ENCODE measurements at places on chromosomes 2 and 18.

DNA sequence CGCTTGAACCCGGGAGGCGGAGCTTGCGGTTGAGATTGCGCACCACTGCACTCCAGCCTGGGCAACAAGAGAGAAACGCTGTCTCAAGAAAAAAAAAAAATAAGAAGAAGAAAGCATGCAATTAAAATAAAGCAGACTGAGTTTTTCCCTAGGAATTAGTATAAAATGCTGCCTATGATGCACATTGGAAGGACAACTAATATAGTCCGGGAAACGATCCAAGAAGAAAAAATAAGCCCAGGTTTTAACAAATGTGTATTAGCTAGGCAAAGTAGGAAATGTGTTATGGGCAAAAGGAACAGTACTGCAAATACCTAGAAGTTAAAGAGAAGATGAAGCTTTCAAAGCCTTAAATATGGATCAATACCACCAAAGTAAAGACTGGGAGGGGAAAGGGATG lies 64.0 kb downstream of the SPIRE1 start:
- no peak for DNase-seq

DNA sequence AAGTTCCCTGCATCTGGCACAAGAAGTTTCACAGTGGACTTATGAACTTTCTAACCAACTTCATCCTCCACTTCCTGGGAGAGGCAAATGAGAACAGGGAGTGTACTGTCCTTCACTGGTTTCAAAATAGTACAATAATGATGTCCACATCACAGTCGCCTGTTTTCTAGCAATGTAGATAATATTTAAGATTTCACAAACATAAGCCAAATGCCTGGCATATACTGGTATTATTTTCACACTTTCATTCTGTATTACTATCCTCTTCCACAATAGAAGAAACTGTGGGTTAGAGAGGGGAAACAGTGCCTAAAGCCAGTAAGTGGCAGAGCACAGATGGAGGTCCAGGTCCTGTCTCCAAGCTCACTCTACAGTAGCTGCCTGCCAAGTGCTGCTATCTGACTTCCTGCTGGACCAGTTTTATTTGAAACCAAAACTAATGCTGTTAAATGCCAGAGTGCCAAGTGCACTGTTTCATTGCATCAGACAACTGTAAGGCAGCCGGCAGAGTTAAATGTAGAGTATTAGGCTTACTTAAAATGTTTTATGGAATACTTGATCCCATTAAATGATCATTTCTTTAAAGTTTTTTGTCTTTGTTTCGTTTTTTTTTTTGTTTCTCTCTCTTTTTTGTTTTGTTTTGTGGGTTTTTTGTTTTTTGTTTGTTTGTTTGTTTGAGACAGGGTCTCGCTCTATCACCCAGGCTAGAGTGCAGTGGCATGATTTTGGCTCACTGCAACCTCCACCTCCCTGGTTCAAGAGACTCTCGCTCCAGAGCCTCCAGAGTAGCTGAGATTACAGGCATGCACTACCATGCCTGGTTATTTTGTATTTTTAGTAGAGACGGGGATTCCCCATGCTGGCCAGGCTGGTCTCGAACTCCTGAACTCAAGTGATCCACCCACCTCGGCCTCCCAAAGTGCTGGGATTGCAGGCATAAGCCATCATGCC lies 15.1 kb downstream of the COBLL1 start:
- DNase-seq, result peak; percentile 39

- DNase-seq, result no peak
Observed at GRCh38 chr2:45018023-45018422, 8.8 kb upstream of the SIX2 start.

GRCh38 chr2:119716284-119716672 lies 37.3 kb downstream of the TMEM177 start:
- no peak for DNase-seq

DNA sequence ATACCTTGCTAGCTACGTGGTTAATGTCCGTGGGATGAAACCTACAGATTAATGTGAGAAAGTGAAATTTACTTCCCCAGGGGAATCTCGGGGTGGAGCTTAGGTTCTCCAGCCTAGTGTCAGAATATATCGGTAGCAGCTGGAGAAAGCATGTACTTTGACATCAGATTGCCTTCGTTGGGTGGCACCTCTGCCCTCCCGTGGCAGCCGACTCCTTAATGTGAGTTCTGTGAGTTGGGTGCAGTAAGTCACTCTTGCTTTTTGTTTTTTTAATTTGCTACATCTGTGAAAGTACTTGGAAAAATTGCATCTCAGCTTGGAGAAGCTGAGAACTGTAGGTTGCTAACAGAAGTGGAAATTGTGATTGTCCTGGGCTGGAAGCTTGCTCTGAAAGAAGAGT lies 3.6 kb downstream of the KLF11 start:
- no peak for DNase-seq

DNA sequence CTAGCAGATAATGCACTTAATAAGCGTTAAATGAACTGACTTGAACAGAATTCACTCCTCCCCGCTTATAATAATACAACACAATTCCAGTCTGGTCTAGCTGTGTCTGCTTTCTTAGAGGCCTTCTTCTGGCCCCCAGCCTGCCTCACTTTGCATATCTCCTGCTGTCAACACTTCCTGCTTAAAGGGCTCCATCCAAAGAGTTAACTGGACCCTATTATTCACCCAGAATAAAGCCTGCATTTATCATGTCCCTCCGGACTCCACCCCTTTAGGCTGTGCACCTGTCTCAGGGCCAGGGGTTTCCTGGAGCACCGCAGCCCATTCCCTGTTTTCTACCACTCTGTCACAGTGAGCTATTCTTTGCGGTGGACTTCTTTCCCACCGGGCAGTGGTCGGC lies 292.8 kb upstream of the FBXO11 start:
- DNase-seq, result no peak

GRCh38 chr2:201709747-201710146 lies 11.3 kb upstream of the MPP4 start:
- no peak for DNase-seq

GRCh38 chr18:22983175-22983574 lies 50.0 kb downstream of the RBBP8 start:
- peak; percentile 66 for DNase-seq

DNA sequence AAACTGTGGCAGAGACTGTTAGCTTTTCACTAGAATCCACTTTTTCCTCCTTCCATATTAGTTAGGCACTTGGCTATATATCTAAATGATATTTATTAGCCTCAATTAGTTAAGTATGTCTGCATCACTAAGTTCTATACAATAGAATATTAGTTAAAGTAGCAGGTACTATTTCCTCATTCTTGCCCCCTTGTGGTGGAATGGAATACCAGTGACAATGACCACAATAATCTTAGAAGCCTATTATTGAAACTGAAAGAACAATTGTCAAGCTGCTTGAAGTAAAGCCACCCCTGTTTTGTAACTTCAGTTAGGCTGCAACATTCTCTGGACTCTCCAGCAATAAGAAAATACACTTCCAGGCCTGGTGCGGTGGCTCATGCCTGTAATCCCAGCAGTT lies 476.3 kb upstream of the VWC2L start:
- no peak for DNase-seq

- DNase-seq, result peak; percentile 13
Observed at GRCh38 chr2:52976143-52976949, 791.3 kb upstream of the CHAC2 start.

DNA sequence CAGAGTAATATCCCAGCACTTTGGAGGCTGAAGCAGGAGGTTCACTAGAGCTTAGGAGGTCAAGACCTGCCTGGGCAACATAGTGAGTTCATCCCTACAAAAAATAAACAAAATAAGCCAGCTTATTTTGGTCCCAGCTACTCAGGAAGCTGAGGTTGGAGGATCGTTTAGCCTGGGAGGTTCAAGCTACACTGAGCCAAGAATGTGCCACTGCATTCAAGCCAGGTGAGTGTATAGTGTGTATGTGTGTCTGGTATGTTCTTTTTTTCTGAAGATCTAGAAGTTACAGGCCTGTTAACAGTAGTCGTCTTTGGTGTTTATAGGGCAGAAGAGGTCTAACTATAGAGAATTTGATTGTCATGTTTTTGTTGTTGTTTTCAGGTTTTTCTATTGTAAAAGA lies 40.2 kb downstream of the ZC3H15 start:
- peak; percentile 15 for DNase-seq

GRCh38 chr2:84306361-84306760 lies 152.7 kb downstream of the SUCLG1 start:
- no peak for DNase-seq

- DNase-seq, result no peak
Observed at GRCh38 chr18:28015671-28016070, 161.3 kb downstream of the CDH2 start.

DNA sequence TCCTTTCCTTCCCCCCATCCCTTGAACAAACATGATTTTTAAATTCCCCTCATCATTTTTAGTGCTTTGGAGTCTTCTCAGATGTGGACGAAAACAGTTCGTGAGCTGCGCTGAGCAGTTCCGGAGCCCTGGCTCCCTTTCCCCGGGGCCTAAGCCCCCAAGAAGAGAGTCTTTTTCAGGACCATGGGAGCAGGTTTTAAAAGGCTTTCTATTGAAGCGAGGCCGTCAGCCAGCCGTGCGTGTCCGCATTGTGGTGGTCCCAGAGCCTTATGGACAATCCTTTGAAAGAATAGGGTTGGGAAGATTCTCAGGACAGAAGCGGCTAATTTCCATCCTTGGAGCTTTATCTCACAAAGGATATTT lies 290.7 kb downstream of the SOX11 start:
- no peak for DNase-seq

DNA sequence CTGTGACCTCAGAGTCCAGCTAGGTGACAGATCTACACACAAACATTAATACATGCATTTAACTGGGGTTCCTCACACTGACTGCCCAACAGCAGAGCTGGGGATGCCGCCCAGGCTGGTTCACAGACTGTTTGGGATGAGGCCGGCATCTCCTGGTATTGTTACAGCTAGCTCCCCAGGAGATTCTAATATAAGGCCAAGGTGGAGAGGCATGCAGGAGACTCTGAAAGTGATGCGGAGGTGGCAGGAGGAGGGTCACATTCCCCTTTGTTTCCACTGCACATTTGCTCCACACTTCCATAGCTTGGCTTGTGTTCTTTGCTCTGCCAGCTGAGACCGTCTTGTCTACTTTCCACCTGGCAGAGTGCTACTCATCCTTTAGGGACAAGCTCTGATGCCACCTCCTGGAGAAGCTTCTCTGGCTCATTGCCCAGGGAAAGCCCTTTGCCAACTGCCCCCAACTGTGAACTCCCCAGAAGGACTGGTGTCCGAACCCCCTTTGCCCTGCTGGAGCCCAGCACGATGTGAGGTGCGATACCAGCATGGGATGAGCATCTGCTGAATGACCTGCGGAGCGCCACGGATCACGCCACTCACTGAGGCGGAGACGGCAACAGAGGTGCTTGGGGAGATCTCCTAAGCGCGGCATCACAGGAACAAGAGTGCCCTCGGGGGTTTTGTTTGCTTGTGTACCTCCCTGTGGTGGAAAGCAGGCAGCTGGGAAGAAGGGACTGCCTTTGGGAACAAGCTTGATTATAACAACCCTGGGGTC lies 88.8 kb downstream of the UXS1 start:
- DNase-seq, result no peak

GRCh38 chr2:120870467-120870788 lies 134.8 kb downstream of the GLI2 start:
- no peak for DNase-seq

DNA sequence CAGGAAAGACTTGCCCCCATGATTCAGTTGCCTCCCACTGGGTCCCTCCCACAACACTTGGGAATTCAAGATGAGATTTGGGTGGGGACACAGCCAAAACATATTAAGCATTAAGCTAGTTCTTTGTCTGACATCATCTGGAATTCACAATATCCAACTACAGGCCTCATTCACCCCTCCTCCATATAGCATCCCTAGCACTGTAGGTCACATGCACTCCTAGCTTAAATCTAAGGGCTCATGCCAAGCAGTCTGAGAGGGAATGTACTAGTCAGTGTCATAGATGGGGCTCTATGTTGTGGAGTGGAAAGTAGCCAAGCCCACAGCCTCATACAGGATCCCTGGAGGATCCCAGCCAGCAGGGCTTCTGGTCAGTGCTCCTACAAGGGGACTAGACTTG lies 92.1 kb downstream of the IRS1 start:
- DNase-seq, result no peak

- DNase-seq, result peak; percentile 2
Observed at GRCh38 chr2:215364157-215365155, 52.6 kb downstream of the ATIC start.

DNA sequence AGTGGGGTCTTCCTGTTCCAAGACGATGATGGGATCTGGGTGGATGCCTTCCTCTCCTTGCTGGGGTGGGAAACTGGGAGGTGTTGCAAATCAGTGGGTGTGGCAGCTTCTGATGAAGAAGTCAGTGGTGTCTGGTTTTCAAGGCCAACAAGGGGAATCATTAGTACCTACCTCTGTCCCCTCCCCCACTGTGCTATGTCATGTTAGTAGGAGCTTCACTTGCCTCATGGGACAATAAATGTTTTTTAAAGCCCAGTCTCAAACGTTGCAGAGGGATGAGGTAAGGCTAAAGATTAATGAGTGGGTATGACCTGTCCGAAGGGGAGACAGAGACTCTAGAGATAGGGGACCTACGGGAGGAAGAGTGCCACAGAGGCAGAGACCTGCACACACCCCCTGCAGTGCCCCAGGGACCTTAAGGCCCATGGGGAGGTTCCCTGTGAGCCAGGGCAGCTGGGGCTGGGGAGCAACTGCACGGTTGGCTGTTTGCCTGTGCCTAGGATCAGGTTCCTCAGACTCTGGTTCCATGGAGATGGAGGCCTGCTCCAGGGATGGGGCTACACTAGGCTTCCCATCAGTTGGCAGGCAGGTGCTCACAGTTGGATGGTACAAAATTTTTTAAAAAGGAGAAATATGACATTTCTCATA lies 37.8 kb upstream of the SLC1A4 start:
- DNase-seq, result no peak

- peak; percentile 18 for DNase-seq
Observed at GRCh38 chr2:12196495-12196894, 450.1 kb downstream of the LPIN1 start.

DNA sequence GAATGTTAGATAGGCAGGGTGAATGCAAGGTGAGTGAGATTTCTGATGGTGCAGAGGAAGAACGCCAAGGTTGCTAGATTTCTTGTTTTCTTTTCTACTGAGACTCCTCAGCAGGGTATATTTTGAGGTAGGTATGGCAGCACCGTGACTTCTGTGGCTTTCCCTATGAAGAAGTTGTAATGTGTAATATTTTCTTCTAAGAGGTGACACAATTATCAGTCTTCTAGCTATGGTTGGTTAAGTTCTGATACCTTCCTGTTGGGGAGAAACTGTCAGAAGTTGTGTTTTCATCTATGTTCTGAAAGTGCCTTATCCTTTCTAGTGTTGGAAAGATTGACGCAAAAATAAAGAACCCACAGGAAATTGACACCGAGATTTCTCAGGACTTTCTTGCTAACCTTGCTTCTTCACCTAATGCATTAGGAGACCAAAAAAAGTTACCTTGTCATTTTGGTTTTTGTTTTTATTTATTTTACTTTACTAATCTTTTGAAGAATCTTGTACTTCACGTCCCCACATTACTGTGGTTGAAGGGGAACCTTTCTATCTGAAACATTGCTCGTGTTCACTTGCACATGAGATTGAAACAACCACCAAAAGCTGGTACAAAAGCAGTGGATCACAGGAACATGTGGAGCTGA lies 11.9 kb downstream of the IL18R1 start:
- DNase-seq, result no peak

GRCh38 chr18:9688036-9688741 lies 19.9 kb upstream of the RAB31 start:
- DNase-seq, result peak; percentile 29

GRCh38 chr18:36856815-36857214 lies 27.9 kb downstream of the KIAA1328 start:
- DNase-seq, result no peak

Measured in HCEC 1CT (cell line).